NT2/D1 (cell line): ENCODE measurements at places on chromosomes 6 and 20.

DNA sequence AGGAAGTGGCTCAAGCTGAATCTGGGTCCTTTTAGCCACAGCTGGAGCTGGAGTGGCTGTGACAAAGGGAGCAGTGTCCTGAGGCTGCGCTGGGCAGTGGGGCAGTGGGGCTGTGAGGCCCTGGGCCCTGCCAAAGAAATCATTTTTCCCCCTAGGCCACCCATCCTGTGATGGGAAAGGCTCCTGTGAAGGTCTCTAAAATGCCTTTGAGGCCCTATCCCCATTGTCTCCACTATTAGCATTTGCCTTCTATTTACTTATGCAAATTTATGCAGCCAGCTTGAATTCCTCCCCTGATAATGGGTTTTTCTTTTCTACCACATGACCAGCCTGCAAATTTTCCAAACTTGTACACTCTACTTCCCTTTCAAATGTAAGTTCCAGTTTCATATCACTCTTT lies 539.2 kb downstream of the MEI4 start:
- no peak for DNase-seq

DNA sequence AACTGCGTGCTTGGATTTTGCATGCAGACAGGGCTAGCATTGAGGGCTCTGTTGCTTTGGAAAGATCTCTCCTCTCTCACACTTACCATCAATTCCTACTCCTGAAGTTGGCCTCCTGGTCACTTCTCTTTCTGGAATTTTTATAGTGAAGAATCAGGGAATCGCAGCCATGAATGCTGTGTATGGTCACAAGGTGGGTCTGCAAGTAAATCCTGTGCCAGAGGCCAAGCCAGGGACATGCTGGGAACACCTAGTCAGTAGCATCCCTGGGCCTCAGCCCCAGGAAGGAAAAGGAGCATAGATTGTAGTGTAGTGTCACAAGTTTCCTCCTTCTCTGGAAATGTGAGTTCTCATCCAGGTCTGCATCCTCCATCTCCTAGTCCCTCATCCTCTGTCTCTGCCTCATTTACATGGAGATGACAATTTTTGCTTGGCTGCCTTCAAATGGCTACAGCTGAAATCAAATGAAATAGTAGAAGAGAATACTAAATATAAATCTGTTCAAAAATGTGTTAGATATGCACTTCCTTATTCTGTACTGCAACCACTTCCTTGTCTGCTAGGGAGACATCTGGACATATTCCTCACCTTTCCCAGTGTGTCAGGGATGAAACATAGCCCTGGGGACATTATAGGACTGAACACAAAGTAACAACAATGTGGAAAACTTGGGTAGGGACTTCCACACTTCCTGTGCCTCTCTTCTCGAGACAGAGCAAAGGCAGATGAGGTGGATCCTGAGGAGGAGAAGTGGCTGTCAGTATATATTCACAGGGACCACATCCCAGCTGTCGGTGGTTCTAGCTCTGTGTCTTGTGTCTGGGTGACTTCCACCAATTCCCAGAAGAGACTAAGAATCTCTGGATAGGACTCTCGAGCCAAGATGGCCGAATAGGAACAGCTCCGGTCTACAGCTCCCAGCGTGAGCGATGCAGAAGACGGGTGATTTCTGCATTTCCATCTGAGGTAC lies 17.0 kb downstream of the CST9 start:
- DNase-seq = no peak

- DNase-seq = no peak
These were observed 3.7 kb downstream of the TAF4 start for GRCh38 chr20:62061851-62062423.

DNA sequence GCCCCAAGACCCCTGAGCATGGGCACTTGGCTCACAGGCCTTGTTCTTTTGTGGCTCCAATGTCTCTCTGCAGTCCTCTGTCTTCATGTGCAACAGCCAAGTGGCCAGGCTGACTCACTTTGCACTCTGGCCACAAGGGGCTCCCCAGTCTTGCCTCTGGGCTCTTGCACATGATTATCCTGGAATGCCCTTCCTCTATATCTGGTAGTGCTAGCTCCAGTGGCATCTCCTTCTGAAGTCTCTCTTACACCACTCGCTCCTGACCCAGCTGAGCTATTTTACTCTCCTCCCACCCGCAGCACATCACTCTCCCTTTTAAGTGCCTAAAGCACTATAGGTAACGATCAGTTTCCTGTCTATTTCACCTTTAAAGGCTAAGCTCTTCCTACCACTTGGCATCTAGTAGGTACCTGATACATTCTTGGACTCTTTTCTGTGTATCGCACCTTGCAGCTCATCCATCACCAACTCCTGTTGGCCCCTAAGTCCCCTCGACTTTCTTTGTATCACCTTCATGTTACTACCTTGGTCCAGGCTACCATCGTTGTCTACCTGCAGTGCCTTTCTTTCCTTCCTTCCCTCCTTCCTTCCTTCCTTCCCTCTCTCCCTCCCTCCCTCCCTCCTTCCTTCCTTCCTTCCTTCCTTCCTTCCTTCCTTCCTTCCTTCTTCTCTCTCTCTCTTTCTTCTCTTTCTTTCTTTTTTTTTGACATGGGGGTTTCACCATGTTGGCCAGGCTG lies 211.9 kb upstream of the RNF24 start:
- no peak for DNase-seq

- DNase-seq = no peak
These were observed 555.9 kb downstream of the C6orf118 start for GRCh38 chr6:164753517-164753916.

DNA sequence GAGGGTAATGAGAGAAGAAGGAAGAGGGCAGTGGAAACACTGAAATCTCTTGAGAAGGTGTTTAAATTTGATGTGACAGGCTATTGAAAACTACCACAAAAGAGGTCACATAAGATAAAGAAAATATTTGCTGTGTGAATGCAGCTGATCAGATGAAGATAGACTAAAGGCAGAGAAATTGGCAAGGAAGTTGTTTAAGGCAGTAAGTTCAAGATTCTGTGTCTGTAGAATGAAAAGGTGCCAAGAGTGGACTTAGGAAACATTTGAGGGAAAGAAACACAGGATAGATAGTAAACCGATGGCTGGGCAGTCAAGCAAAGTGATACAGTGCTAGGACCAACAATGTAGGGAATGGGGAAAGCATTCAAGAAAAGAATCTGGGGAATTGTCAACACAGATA lies 332.3 kb upstream of the MARCKS start:
- DNase-seq = no peak

DNA sequence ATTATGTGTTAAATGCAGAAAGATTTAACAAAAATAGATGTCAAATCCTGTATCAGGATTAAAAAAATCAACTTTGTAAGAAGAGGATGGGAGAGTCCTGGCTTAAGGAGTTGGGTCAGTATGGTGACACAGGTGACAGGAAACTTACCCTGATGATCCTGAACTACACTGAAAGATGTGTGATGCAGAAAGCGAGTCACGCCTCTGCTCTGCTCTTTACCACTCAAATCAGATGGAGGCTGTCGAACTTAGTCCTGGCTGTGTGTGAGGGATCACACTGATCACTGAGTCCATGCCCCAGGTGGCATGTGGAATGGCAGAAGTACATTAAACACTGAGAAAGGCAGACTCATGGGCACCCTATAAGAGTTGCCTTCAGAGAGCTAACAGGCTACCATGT lies 92.9 kb downstream of the GJA10 start:
- no peak for DNase-seq

DNA sequence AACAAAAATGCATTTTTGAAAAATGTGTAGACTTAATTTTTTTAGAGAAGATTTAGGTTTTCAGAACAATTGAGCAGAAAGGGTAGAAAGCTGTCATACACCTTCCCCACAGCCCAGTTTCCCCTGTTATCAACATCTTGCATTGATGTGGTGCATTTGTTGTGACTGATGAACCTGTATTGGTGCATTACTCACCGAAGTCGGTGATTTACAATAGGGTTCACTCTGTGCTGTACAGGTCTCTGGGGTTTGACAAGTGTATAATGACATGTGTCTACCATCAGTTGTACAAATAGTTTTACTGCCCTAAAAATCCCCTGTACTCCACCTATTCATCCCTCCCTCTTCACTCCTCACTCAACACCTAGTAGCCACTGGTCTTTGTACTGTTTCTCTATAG lies 23.8 kb upstream of the ADIG start:
- no peak for DNase-seq

DNA sequence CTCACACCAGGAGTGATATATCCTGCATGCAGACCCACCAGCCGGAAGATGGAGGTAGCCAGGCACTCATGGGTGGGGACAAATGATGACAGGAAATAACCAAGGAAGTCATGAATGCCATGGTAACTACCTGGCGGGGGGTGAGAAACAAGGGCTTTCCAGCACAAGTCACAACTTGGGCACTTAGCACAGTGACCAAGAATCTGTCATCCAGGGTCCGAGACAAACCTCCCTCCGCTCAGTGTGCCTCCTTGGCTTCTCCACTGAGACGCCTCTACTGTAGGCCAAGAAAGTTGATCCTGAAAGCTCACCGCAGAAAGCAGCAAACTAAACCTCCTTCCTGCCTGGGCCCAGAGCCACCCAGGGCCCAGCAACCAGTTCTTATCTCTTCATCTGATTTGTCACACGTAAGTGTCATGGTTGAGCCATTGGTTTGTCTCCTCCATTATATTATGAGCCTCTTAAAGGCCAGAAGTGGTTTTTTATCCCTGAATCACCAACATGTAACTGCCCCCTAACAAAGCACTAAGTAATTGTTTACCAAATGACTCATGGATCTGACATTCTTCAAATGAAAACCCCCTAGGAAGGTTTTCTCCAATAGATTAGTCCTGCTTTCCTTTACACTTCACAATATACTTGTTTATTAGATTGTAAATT lies 84.3 kb upstream of the TAB2 start:
- no peak for DNase-seq

DNA sequence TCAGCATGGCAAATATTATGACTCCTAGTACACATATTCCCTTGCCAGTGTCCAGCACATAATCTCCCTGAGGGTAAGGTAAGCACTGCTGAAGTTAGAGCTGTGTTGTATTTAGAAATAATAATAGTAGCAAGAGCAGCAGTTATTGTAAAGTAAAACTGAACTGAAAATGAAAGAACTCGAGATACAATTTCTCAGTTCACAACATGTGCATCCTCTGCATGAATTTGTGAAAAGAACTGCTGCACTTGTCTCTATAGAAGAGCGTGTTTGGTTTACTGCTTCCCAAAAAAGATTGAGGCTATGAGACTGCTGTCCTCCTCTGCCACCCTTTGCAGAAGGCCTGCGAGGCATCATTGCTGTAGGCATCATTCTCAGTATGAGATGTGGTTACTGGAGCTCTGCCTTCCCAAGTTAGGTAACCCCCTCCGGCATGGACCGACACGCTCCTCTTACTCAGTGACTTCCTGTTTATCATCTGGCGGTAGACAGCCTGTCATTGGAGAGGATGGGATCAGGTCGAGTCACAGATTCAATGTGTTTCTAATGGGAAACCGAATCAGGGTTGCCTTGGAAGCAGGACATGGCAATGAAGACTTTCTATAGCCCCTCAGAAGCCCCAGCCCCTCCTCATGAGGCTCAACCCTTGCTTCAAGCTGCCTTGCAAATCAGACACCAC lies 48.1 kb downstream of the SLC24A3 start:
- no peak for DNase-seq

DNA sequence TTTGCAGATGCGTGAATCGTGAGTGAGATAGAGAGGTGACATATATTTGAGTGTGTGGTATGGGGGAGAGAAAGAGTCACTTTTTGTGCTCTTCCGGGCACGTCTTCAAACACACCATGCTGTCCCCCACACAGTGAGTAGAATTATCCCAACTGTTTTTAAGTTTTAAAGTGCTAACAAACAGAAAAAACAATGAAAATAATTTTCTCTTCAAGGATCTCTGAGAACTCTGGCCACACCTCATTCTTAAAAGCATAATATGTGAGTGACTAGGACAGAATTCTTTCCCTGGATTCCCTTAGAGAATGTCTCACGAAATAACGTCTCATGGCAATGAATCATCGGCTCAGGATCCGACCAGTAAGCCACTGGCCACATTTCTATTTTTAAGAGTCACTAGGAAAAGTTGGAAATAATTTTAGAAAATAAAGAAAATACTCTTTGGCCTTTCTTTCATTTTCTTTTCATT lies 235.7 kb upstream of the ZNF217 start:
- DNase-seq = no peak

- DNase-seq = no peak
These were observed 394.4 kb upstream of the CDH4 start for GRCh38 chr20:60857708-60858107.

DNA sequence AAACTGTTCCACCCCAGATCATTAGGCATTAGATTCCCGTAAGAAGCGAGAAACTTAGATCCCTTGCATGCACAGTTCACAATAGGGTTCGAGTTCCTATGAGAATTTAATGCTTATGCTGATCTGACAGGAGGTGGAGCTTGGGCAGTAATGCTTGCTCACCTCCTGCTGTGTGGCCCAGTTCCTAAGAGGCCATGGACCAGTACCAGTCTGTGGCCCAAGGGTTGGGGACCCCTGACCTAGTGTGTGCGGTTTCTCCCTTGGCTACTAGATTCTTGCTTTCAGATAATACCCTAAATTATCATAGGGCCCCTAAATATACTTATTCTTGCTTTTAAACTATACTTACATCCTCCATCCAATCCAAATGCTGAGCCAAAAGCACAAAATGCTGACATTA lies 1.9 kb upstream of the GPSM3 start:
- no peak for DNase-seq

DNA sequence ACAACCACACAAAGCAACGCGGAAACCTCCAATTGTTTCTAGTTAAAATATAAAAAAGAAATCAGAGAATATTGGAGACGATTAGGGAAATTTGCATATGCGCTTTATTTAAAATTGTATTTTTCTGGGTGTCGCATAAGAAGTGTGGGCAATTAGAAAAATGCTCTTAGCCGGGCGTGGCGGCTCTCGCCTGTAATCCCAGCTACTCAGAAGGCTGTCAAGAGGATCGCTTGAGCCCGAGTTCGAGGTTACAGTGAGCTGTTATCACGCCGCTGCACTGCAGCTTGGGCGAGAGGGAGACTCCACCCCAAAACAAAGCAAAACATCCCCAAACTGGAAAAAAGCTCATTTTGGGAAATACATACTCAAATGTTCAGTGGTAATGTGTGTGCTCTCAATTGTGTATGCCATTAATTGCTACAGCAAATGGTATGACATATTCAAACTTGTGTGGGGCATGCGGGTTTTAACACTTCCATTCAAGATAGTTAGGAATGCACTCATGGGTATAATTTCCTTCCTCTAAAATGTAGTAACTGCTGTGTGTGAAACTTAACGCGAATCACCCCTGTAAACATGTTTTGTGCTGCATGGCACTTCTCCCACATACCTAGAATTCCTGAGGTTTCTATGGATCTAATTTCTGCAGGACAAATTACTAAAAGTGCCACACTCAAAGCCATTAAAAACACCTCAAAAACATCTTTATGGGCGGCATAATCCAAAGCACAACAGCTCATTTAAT lies 54.7 kb upstream of the HFE start:
- no peak for DNase-seq
